ENCODE measurements at places on chromosomes 2 and 18. TPM values are rescaled to one million over a fixed set of nuclear protein-coding genes. Genes with fewer than 3 reads are reported as not detected.

The UGT1A4 gene
- total RNA-seq, result not detected

The SLC9A4 gene
- total RNA-seq, result under 0.01 TPM

The UNC80 gene
- not detected for total RNA-seq

The MARCHF4 gene
- 5.3 TPM for total RNA-seq

The CREG2 gene
- 8.6 TPM for total RNA-seq

The OTOS gene
- not detected for total RNA-seq

The PSMA8 gene
- not detected for total RNA-seq

The DSC1 gene
- total RNA-seq, result not detected

The LRP2 gene
- not detected for total RNA-seq

The TFCP2L1 gene
- total RNA-seq, result not detected

The ZDBF2 gene
- 13.4 TPM for total RNA-seq

The GATA6 gene
- 8.3 TPM for total RNA-seq

The COL6A3 gene
- total RNA-seq, result 25.7 TPM

The CLEC4F gene
- total RNA-seq, result not detected

The ANO7 gene
- total RNA-seq, result 1.6 TPM

The PPP1CB gene
- 131 TPM for total RNA-seq

The DTNB gene
- total RNA-seq, result 12.4 TPM

The NCKAP5 gene
- 0.96 TPM for total RNA-seq

The MYO5B gene
- total RNA-seq, result 0.65 TPM

The RGPD6 gene
- 44.2 TPM for total RNA-seq

The ATF2 gene
- 74.5 TPM for total RNA-seq

The PDE6D gene
- total RNA-seq, result 25.5 TPM

Measured in vein endothelial cell (primary cell).